ENCODE measurements at places on chromosomes 1 and 21.

DNA sequence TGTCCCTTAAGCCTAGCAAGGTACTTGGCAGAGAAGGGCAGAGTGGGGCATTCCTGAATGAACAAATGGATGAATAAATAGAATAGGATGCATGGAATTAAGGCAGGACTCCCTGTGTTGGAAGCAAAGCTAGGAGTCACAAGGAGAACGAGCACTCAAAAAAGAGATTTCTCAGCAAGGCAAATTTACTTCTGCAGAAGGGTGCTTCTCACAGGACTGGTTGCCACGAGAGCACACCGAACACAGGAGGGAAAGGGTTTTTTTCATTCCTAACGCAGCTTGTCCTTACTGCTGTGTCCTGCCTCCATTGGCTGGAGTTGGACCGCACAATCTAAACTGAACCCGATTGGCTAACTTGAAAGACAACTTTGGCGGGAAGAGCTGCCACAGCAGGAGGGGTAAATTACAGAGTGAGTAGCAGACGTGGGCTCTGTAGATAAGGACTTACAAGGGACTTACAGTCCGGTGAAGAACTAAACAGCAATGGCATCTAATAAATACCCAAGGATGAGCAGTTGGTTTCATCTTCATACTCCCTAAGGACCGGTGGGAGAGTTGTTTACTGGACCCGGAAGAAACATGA lies 52.4 kb downstream of the KIF26B start:
- DNase-seq = no peak

GRCh38 chr1:214022810-214023425 lies 35.1 kb downstream of the PROX1 start:
- no peak for DNase-seq

GRCh38 chr21:40166291-40166843 lies 299.1 kb downstream of the PCP4 start:
- DNase-seq = peak; percentile 6

- DNase-seq = no peak
Measured at GRCh38 chr1:225737866-225738265, 39.8 kb upstream of the SRP9 start.

DNA sequence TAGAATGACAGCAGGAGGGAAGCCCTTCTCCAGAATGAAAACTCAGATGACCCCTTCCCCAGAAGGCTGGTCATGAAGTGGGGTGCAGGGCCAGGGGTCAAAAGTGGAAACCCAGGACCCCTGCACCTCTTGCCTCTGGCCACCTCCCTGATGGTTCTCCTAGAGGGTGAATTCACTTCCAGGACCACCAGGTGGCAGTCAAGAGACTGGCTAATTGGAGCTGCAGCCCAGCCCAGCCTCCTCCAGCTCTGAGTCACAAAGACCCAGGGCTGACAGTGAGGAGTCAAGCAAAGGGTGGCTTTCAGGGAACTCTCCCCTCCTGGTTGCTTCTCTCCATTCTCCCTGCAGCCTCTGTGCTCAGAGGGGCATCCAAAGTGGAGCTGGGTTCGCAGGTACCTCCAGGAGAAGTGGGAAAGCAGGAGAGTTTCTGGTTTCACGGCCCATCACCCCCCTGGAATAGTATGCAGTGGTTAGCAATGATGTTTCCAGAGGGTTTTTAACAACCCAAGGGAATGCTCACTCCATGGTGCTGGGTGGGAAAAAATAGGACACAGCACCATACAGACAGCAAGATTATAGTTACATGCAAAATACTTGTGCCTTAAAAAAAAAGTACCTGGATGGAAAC lies 6.1 kb upstream of the EPHB2 start:
- peak; percentile 90 for DNase-seq

GRCh38 chr1:243740255-243740999 lies 109.6 kb downstream of the AKT3 start:
- peak; percentile 86 for DNase-seq

- DNase-seq = peak; percentile 95
Measured at GRCh38 chr1:77978293-77978968, 441 bp downstream of the FUBP1 start.

DNA sequence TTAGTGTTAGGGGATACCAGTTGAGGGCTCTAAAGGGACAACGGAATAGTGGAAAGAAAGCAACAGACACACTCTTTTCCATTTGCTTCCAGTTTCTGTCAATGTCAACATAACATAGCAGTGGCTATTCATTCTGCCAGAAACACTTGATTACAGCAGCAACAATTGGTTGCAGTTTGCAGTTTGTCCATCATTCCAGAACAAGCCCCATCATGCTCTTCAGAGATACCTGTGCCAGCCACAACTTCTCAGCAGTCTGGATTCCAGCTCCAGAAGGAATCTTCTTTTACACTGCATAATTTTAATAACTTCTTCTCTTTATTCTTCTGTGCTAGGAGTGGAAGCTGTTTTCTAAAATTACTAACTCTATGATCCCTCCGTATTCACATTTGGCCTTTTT lies 1521.4 kb downstream of the PLA2G4A start:
- no peak for DNase-seq

- DNase-seq = no peak
Measured at GRCh38 chr1:214228976-214229375, 52.0 kb upstream of the SMYD2 start.

GRCh38 chr21:34345091-34345871 lies 18.5 kb upstream of the KCNE2 start:
- no peak for DNase-seq

- DNase-seq = no peak
Measured at GRCh38 chr1:19759740-19760089, 40.0 kb downstream of the TMCO4 start.

DNA sequence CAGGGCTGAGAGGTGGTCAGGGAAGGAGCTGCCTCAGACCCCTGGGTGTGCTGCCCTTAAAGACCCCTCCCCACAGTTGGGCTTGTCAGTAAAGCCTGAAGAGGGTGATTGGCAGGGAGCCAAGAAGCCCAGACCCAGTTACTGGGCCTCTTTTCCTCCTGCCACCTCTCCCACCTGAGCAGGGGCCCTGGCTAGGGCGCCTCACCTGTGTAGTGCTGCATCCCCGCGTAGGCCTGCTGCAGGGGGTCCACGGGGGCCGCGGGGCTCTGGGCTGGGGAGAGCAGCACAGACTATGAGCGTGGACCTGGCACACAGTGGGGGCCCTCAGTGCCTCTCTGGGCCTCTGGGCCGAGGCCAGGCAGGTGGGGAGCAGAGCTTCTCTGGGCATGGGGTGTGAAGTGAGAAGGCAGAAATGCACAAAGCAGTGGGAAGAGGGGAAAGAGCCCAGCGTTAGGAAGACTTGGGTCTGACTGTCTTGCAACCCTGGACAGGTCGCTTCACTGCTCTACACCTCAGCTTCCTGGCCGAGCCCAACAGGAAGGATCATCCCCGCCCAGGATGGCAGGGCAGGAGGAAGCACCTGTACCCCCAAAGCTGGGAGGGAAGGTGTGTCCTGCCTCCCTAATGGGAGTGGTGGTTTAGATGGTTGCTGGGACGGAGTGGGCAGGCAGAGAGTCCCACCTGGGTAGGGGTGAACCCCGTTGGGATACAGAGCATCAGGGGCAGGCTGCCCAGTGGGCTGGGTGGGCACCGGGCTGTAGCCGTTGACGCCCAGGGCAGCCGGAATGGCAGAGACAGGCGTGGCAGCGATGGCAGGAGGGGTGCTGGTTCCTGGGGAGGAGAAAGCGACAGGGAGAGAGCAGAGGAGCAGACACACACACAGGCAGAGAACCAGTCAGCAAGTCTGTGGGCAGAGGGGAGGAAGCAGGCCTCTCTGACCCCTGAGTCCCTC lies 9.9 kb downstream of the CELF3 start:
- DNase-seq = no peak

- peak; percentile 74 for DNase-seq
Measured at GRCh38 chr1:200041337-200042118, 14.0 kb downstream of the NR5A2 start.

GRCh38 chr1:215118081-215118480 lies 35.5 kb downstream of the KCNK2 start:
- DNase-seq = no peak

DNA sequence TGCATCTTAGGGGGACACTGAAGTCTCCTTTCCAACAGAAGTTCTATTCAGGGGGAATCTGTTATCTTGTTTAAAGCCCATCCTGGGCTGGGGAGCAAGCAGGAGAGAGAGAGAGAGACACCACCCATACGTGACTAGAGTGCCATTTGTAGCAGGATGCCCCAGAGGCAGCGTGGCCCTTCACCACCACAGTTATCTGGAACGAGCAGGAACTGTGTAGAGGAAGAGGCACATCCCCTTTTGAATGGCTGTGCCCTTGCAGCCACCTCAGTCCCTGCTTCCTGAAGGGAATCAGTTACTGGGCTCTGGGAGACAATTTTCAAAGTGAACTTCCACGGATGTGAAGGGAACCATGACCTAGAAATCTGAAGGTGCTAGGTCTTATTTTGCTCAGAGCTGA lies 19.4 kb upstream of the LAMTOR5 start:
- DNase-seq = no peak

DNA sequence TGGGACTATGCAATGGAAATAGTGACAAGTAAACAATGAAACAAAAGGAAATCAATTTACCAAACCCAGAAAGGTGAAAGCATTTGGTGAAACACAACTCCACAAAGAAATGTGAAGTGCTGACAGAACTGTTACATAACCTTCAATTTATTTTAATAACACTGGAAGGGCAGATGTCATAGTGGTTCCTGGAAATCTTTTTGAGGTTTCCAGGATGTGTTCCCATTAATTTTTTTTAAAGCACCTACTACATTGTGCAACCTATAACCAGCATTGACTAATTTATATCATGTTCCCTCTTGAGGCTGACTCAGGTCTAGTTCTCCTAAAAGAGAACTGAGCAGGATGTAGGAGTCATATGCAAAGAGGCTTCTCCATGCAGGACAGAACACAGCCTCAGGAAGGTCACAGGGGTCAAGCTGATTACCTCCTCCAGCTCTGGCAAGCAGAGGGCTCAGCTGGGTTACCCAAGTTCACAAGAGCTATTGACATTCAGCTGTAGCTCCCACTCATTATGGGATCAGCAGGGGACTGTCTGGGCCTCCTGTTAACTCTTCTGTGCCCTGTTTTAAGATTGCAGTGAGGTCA lies 157.1 kb upstream of the NRIP1 start:
- DNase-seq = peak; percentile 82

GRCh38 chr21:26751305-26751704 lies 93.9 kb downstream of the ADAMTS1 start:
- DNase-seq = no peak

- DNase-seq = no peak
Measured at GRCh38 chr1:222225316-222225691, 322.6 kb downstream of the HHIPL2 start.

- no peak for DNase-seq
Measured at GRCh38 chr1:217620814-217621213, 10.1 kb downstream of the GPATCH2 start.

DNA sequence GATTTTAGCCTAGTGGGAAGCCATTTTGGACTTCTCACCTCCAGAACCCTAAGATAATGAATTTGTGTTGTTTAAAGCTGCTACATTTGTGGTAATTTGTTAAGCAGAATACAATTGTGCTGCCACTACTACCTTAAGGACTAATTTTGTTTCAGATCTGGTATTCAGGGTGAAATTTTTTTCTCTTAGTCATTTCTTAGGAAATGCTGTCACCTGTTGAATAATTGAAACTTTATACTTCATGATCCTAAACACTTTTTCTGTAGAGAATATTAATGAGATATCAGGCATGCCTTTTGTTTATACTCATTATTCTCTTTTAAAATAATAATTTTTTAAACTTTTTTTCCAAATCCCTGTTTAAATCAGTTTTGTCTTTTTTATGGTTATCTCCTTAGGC lies 246.8 kb downstream of the TGFB2 start:
- DNase-seq = no peak

GRCh38 chr1:230375780-230376179 lies 50.4 kb downstream of the PGBD5 start:
- no peak for DNase-seq

DNA sequence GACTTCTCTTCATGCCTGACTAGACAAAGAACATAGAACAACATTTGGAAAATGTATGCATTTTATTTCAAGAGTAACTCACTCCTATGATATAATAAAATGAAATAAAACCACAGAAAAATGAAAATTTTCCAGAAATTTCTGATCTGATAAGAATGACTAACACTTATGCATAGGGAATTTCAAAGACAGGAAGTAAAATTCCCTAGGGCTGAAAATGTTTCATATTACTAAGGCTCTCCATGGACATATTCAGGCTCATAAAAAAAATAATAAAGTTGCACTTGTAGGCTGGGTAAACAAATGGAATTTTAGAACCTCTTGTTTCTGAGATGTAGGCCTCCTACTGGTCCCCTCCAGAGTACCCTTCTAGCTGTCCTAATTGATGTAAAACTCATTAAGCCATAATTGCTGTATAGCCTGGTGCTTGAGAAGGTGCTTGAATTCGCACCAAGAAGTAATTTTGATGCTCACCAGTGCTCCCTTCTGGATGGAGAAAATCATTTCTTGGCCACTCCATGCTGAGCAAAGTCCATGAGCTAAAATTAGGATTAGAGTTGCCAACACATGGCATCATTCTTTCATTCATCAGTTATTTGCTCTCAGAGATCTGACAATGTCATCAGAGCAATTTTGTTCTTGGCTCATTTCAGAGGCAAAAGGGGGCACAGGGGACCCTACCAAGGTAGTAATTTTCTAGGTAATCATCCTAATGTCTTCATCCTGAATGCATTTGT lies 641.0 kb upstream of the CAMK1G start:
- no peak for DNase-seq

- no peak for DNase-seq
Measured at GRCh38 chr1:1892079-1892762, 1.3 kb upstream of the GNB1 start.

DNA sequence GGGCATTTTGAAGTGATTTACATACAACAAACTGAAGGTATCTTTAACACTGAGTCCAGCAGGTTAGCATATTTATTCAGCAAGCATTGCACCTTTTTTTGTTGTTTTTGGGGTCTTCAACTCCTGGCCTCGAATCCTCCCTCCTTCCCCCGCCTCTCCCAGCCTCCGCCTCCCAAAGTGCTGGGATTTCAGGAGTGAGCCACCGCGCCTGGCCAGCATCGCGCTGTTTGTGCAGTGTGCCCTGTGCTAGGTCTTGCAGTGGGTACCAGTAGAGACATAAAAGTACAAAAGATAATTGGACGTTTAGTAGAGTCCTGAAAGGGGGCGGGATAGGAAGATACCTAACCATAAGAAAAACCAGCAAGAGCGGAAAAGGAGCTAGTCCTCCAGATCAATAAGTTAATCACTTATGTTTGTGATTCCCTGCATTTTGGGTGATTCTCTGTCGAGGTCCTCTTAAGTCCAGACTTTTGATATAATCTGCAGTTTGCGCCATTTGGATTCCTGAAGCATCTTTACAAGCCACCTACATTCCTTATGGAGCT lies 111.8 kb downstream of the OSBPL9 start:
- peak; percentile 13 for DNase-seq
